ENCODE measurements at places on chromosomes 1 and 21. TPM values are rescaled to one million over a fixed set of nuclear protein-coding genes. Genes with fewer than 3 reads are reported as not detected.

- no peak for DNase-seq
Measured at GRCh38 chr1:169860187-169860586, 33.5 kb downstream of the SCYL3 start.

DNA sequence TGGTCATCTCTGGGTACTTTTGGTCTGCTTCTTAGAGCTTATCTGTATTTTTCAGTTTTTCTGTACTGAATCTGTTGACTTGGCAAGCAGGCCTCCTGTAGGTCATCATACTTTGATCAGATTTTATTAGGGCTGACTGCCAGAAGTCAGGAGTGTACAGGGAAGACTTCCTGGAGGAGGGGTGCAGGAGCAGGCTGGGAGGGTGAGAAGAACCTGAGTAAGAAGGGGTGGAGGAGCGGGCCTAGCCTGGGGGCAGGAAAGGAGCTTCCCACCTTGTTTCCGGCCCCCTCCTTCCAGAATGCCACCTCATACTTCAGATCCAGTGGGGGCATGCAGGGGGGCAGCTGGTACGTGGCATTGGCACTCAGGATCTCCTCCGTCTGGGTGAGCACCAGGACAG is 18.3 kb upstream of the IL22RA1 start:
- no peak for DNase-seq

DNA sequence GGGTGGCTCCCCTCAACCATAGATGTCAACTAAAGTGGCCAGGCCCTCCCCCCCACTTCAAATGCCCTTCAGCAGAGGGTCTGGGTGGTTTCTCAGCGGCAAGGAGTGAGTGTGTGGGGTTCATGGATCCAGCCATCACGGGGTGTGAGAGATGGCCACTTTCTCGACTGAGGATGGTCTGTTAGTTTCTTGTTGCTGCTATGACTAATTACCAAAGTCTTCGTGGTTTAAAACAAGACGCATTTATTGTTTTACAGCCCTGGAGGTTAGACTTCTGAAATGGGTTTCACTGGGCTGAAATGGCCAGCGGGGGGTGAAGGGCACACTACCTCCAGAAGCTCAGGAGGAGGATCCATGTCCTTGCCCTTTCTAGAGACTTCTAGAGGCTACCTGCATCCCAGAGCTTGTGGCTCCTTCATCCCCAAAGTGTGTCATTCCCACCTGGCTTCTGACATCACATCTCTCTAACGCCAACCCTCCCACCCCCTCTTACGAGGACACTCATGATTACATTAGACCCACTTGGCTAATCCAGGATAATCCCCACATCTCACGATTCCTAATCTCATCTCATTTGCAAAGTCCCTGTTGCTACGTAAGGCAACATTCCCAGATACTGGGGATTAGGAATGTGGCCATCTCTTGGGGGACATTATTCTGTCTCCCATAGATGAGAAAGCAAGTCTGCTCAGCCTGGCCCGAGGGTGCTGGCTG is 53.0 kb downstream of the EPHB2 start:
- DNase-seq, result no peak

DNA sequence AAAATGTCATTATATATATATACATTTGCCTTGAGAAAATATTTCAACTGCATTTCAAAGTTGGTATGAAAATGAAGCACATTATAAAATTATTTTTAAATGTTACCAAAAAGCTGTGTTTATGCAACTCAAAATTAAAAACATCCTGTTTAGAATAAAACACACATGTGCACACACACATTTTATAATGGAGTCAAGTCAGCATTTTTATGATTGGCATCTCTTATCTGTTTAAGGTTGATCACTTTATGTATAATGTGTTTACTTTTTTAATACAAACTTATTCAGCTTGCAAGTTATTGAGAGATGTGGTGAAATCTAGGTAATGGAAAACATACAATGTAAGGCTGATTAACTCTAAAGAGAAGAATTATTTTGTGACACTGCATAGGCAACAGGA is 80.4 kb downstream of the IFI44 start:
- DNase-seq, result no peak

DNA sequence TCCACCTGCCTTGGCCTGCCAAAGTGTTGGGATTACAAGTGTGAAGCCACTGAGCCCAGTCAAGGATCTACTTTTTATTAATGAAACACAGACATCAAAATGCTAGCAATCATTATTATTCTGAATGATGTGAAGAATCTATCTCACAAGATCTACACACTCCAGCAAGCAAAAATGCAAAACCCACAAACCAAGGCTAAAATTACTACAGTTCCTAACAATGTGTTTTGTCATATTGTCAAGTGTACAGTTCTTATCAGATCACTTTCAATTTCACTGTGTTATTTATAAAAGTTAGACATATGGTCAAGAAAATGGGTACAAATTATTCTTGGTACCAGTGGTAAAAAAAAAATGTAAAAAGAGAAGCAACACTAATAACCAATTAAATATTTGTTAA is 61.3 kb upstream of the SDC3 start:
- DNase-seq, result no peak

DNA sequence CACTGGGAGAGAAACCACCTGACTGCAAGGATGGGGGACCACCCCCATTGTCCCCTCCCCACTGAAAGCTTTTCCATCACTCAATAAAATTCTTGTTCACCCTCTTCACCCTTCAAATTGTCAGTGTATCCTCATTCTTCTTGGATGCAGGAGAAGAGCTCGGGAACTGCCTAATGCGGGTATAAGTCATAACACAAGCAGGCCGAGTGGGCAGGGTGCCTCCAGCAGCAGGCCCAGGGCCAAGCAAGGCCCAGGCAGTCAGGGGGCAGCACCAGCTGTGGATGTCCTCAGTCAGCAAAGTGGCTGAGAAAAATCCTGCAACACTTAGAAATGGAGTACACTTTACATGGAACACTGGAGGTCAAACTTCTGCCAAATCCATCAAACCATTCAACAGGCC is 33.7 kb upstream of the SLC35A3 start:
- DNase-seq, result no peak

DNA sequence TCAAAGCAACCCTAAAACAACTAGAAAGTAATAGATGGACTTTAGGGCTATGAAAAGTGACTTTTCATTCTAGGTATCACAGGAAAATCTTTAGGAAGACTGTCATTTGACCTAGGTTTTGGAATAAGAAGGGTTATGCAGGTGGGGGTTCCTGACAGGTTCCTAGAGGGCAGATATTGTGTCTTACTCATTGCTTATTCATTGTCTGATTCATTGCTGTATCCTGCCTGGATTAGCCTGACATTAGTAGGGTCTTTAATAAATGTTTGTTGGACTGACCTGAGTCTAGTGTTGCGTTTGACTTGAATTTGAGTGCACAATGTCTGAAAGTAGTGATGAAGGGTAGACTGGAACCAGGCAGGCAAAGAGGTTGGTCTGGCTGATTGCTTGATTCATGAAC is 6.0 kb downstream of the FNBP1L start:
- DNase-seq, result no peak

GRCh38 chr1:67969446-67969845 is 81.0 kb downstream of the DIRAS3 start:
- no peak for DNase-seq

CITED4 gene
- total RNA-seq, result 34.3 TPM

SERPINC1 gene
- 1.3 TPM for total RNA-seq

- DNase-seq, result no peak
Measured at GRCh38 chr1:204308023-204308628, 51.6 kb downstream of the PLEKHA6 start.

TGFB2 gene
- total RNA-seq, result 0.06 TPM

- DNase-seq, result no peak
Measured at GRCh38 chr21:29017639-29018237, 1.4 kb downstream of the RWDD2B start.

DNA sequence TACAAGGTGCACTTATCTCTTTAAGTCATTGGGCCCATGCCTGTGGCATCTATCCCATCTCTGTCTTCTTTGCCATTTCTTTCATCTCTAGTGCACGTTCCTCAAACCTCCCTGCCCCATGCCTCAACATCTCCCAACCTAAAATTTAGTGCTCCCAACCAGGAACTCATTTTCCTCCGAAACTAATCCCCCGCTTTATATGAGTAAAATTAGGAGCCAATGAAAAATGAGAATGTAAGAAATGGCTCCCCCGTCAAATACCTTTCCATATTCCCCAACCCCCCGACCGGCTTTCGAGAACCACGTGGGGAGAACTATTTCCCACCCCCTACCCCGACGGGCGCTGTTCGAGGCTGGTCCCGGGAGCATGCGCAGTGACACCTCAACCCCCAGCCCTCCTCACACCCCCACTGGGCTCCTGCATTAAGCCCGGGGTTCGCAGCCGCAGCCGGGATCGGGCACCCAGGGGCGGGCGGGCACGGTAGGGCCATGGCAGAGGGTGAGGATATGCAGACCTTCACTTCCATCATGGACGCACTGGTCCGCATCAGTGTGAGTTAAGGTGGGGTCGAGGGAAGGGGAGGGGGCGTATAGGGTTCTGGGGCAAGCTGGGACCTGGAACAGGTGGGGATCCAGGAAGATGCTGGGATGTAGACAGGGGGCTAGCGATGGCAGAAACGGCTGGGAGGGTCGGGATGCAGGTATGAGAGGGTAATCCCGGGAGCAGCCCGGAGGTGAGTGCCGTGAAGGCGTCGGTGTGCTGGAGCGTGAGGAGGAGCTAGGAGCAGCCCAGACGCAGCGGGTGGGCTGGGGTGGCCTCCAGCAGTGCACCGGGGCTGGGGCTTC is at the start of gene TRIM46:
TSS of gene TRIM46 (plus strand) at position 372 of the 846 bp plus-strand sequence. CDS start at position 490, 118 bp downstream.
- peak; percentile 54 for DNase-seq

- DNase-seq, result peak; percentile 57
Measured at GRCh38 chr1:41366455-41367287, 5.4 kb downstream of the FOXO6 start.

DNA sequence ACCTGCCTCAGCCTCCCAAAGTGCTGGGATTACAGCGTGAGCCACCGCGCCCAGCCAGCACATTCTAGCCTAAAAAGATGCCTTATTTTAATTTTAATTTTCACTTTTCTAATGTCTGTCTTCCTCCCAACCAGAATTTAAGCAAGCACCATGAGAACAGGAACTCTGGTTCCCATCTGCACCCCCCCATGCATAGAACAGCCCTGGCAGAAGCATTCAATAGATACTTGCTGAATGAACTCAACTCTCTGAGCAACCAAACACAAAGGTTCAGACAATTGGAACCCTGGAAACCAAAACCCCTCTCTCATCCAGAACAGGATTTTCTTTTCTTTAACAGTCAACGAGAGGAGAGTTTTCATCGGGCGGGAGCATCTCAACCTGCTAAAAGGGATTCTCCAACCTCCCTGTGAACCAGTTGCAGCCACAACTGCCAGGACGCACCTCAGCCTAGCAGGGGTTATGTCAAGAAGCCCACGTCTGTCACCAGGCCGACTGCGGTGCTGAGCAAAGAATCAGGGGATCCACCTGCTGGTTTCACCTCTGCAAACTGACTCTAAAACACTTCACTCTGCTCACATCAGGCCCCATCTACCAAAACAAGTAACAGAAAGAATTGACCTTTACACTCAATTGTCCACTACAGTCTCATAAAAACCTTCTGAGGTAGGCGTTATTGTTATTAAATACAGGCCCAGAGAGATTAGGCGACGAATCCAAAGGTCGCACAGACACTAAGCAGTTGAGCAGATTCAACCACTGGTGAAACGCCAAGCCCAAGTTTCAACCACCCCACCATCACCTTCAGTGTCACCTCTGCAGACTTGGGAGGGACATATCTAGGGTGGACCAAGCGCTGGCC is 1.7 kb downstream of the KIAA2013 start:
- DNase-seq, result no peak

Measured in T-cell (primary cell).